ENCODE measurements at places on chromosomes 5 and 9. TPM values are rescaled to one million over a fixed set of nuclear protein-coding genes. Genes with fewer than 3 reads are reported as not detected.

DNA sequence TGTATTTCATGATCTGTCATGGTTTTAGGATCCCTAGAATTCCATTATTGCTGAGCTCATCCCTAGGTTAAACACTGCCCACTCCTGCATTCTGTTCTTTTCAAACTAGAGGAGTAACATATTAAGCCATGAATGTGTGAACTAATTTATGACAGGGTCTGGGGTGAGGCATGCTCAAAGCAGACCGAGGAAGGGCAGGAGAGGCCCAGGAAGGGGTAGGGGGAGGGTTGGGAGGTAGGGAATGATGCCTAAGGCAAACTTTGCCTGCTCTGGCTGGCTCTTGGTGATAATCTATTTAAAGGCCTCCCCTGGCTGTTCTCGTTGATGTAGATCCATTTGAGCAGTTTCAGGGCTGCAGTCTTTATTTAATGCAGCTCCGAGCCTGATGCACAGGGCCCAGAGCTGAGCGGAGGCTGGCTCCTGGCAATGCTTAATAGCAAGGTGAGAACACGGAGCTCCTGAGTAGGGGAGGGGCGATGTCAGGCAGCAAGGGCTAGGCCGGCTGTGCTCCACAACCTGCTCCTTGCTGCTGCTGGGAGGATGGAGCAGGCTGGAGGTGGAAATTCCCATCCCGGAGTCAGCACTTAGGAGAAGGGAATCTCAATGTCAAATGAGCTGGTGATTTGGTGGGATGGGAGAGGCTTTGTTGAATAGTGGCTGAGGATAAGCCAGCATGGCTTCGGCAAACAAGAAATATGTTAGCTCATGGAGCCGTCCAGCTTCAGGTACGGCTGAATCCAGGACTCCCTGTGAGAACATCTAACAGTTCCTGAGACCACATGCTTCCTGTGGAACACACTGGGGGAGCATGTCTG is 73.2 kb upstream of the UNC5A start:
- DNase-seq, result no peak

GRCh38 chr9:121285835-121286687 is 18.1 kb downstream of the GSN start:
- no peak for DNase-seq

- DNase-seq, result no peak
Observed at GRCh38 chr9:130932255-130933079, 6.6 kb downstream of the FIBCD1 start.

GRCh38 chr9:92671323-92671722 is 1.4 kb upstream of the IPPK start:
- no peak for DNase-seq

DNA sequence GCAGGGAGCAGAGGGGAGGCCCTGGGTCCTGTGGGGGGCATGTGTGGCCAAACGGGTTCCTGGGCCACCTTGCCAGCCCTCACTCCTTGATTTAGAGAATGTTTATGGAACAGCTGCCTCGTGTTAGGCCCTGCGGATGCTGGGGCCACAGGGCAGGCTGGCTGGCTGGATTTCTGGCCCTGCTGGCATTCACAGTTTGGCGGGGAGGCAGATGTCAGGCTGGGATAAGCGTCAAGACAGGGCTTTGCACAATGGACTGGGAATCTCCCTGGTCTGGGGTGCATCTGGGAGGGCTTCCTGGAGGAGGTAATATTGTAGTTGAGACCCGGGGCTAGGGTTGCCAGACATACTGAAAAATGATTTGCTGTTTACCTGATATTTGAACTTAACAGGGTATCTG is 13.8 kb downstream of the NCS1 start:
- DNase-seq, result no peak

DNA sequence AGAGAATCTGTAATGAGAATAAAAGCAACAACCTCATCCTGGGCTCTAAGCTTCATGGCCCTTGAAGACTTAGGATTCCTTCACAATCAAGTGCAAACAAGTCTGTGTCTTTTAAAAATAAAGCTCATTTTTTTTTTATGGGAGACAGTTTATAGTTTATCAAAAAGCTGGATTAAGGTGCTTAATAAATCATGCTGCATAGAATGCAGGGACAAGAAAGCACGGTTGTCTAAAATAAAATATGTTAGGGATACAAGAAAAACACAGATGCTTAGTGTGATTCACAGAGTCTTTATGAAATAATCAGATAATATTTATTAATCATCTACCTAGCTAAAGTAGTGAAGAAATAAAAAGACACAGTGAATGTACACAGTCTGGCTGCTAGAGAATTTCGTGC is 2045.9 kb upstream of the WWC1 start:
- DNase-seq, result no peak

- DNase-seq, result no peak
Observed at GRCh38 chr5:158236511-158237335, 377.8 kb upstream of the CLINT1 start.

GRCh38 chr9:98992107-98992884 is 48.6 kb downstream of the COL15A1 start:
- DNase-seq, result no peak

DNA sequence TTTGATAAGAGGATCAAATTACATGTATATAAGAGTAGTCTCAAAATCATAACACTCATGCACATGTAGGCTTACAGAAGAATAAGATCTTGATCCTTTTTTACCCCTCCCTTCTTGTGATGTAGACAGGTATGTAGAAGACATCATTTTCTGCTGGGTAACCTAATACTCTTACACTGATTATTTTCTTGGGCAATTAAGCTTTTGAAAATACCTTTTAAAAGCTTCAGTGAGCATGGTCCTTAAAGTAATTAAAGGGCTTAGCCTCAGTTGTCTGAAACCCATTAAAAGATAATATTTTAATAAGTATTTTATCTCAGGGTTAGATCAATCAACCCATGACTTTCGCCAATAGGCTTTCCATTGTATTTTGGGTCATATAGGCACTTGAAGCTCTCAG is 50.6 kb downstream of the ALDH1A1 start:
- DNase-seq, result no peak

- DNase-seq, result no peak
Observed at GRCh38 chr9:122276096-122276495, 11.4 kb downstream of the MRRF start.

GRCh38 chr5:140113180-140113698 is 670 bp upstream of the PURA start:
- no peak for DNase-seq

- no peak for DNase-seq
Observed at GRCh38 chr9:95862343-95862742, 13.1 kb upstream of the ERCC6L2 start.

DNA sequence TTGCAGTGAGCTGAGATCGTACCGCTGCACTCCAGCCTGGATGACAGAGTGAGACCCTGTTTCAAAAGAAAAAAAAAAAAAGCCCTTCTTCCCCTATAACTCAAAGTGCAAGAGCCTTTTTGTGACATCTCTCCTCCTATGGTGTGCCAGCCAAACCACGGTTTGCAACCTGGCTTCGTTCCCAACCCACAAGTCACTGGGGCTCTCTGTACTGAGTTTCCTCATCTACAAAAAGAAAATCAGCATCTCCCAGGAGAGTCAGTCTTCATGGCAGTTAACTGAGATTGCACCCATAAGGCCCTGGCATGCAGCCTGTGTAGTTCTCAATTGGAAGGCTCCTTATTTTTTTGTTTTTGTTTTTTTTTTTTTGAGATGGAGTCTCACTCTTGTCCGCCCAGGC is 14.8 kb downstream of the ODF2 start:
- no peak for DNase-seq

DNA sequence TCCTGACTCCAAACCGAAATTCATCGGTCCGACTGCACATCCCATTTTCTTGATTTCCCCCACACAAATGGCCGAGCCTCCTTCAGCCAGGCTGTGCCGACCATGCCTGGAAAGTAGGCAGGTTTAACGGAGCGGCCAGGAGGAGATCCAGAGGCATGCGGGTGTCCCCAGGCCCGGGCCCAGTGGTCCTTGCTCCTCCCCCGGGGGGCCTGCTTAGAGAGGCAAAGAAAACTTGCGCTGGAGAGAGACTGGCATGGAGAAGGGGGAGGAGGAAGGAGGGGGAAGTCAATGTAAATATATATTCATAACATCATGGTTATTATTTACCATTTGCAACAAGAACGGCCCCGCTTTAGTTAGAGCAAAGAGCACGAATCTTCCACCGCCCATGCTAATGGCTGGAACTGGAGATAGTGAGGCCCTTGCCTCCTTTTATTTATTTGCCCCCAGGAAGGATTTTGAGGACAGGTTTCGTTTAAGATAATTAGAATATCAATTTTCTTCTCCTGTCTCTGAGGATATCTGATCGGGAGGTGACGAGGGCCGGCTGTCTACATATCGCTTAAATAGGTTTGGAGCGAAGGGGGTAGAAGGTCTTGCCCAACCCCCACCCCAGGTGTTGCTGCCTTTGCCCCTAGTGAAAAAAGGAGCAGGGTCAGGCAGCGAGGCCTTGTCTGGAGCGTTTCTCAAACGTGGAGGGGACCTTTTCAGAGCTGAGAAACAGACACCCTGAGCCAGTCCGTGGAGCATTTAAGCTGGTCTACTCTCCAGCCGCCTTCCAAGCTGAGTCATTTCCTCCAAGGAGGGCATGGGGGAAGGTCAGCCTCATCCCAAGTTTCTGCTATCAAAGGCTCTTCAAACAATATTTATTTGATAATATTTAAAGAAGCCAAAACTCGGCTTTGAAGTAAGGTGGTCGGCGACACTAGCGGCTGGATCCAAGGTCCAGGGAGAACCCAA is 2.5 kb downstream of the BARHL1 start:
- DNase-seq, result no peak

- DNase-seq, result no peak
Observed at GRCh38 chr5:118551716-118552115, 436.6 kb downstream of the DTWD2 start.

DNA sequence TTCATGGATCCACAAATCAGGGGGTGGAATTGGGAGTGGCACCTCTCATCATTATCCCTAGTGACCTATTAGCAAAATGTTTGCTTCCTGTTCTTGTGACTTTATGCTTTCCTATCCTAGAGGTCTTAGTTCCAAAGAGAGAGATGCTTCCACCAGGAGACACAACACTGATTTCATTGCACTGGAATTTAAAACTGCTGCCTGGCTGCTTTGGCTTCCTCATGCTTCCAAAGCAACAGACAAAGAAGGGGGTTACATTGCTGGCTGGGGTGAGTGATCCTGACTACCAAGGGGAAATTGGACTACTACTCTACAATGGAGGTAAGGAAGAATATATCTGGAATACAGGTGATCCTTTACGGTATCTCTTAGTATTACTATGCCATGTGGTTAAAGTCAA is 69.2 kb upstream of the SH3GL2 start:
- no peak for DNase-seq

- DNase-seq, result no peak
Observed at GRCh38 chr5:111853748-111854147, 96.8 kb upstream of the NREP start.

- no peak for DNase-seq
Observed at GRCh38 chr5:66805514-66806430, 209.6 kb downstream of the MAST4 start.

DNA sequence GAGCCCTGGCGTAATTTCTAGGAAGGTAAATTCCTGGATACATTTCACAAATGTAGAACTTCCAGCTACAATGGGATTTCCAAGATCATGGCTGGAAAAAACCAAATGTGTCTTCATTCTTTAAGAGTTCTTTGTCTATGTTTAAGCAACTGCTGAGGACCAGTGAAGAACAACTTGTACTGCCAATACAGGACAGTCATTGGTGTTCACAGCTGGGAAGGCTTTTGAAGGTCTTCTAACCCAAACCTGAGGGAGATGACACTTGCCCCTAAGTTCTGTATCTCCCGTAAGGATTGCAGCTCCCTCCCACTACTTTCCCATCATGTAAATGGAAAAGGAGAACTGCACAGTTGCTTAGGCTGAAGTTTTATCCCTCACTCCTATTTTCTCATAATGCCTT is 28.4 kb downstream of the TMEM167A start:
- no peak for DNase-seq

GRCh38 chr9:133738640-133739225 is 581 bp upstream of the SARDH start:
- DNase-seq, result no peak

GRCh38 chr5:95673081-95673480 is 9.7 kb downstream of the SPATA9 start:
- no peak for DNase-seq

GRCh38 chr5:72082048-72082447 is 25.2 kb upstream of the MAP1B start:
- DNase-seq, result no peak

DNA sequence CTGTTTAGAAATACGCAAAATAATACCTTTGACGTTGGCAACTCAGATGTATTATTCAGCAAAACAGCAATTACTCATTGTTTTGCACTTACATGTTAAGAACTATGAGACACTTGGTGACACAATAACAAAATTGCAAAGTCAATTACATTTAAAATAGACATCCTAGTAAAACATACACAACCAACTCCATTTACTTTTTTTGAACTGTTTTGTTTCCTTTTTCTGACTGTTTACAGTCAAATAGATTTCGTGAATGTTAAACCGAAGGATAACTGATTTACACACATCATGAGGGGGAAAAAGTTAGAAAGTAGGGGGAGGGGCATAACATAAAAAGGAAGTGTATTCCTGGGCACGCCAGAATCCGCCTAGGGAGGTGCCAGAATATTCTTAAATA is 220.1 kb downstream of the MEF2C start:
- DNase-seq, result no peak

- DNase-seq, result no peak
Observed at GRCh38 chr5:143113461-143113860, 290.0 kb downstream of the NR3C1 start.

DNA sequence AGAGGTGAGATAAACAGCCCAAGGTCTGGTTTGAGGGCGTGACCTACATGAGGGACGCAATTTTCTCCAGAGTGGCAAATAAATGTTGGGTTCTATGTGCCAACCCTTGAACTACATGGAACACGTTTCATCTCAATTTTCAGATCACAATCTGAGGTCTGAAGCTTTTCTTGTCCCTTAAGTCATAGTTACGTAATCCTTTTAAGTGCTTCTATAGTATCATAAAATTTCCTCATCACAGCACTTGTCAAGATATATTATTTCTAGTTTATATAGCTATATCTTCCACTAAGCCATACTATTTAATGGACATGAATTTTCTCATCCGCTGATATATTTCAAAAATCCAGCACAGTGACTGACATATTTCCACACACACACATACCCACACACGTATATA is 53.1 kb upstream of the GRIN3A start:
- no peak for DNase-seq

GRCh38 chr5:142048272-142048671 is 35.4 kb upstream of the GNPDA1 start:
- no peak for DNase-seq

Gene TAF1L
- total RNA-seq, result not detected

Gene NUTM2F
- total RNA-seq, result not detected

Gene RGS7BP
- not detected for total RNA-seq

Gene GRXCR2
- not detected for total RNA-seq

Gene LRRC19
- not detected for total RNA-seq

Gene VAV2
- 9.1 TPM for total RNA-seq

Gene IER5L
- total RNA-seq, result 5.7 TPM

Gene ZNF300
- total RNA-seq, result 2.2 TPM

Gene C5orf34
- 12.4 TPM for total RNA-seq

Gene RXFP3
- not detected for total RNA-seq

Gene SLC25A2
- 0.23 TPM for total RNA-seq

Gene P4HA2
- total RNA-seq, result 21.6 TPM

All from activated naive CD4-positive, alpha-beta T cell treated with anti-CD3 and anti-CD28 coated beads, Interleukin-2, amount 50 U/mL, for 72 hours (primary cell).